Activated CD8-positive, alpha-beta memory T cell treated with anti-CD3 and anti-CD28 coated beads for 1 hour (primary cell): ENCODE measurements at places on chromosomes 5 and 9.

- no peak for DNase-seq
Observed at GRCh38 chr9:130732136-130732535, 38.6 kb downstream of the EXOSC2 start.

GRCh38 chr9:122227575-122227900 lies 1.2 kb downstream of the LHX6 start:
- DNase-seq: no peak

GRCh38 chr9:106820866-106821265 lies 42.1 kb upstream of the ZNF462 start:
- DNase-seq: no peak

DNA sequence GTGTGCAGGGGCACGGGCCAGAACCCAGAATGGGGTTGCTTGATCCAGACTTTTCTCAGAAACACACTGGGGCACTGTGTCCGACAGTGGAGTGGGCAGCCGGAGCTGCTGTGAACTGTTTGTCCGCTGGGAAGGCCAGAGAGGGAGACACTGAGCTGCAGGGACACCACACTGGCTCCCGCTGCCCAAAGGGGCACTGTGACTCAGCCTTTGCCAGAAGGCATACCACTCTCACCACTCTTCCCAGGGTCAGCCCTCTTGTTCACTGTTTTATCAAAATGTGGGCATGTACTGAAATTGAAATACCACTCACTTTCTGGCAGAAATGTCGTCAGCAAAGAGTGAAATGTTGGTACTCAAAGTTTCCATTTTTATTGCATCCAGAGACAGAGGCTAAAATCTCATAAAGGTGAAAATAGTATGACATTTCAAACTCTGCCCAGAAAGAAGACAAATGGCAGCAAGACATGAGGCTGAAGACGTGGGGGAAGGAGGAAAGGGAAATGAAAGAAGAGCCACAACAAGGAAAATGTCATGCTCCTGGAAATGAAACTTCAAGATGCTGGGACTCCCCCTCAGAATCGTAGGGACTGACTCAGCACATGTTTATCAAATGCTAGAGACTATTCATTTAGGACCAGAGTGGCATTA lies 4.5 kb upstream of the IL7R start:
- DNase-seq: no peak

DNA sequence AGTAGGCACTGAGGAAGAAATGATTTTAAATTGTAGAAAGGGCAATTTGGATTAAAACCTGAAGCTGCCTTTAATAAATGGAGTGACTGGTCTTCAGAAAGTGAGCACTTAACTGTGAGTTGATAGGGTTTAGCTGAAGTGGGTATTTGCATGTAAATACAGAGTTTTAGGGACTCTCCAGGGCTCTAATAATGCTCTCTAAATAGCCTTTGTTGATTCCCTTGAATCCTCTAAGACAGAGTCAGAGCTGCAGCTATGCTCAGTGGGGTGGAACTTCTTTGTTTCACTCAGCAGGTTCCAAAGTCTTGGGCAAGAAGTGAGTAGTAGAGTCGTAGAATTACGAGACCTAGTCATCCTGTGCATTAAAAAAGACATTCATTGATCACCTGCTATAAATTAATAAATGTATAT lies 21.4 kb downstream of the GLRA1 start:
- no peak for DNase-seq

- no peak for DNase-seq
Observed at GRCh38 chr5:120035815-120036577, 406.6 kb downstream of the FAM170A start.
